ENCODE measurements at places on chromosomes 5 and 9. TPM values are rescaled to one million over a fixed set of nuclear protein-coding genes. Genes with fewer than 3 reads are reported as not detected.

The NMUR2 gene
- 0.09 TPM for total RNA-seq

The CRHBP gene
- 1.5 TPM for total RNA-seq

DNA sequence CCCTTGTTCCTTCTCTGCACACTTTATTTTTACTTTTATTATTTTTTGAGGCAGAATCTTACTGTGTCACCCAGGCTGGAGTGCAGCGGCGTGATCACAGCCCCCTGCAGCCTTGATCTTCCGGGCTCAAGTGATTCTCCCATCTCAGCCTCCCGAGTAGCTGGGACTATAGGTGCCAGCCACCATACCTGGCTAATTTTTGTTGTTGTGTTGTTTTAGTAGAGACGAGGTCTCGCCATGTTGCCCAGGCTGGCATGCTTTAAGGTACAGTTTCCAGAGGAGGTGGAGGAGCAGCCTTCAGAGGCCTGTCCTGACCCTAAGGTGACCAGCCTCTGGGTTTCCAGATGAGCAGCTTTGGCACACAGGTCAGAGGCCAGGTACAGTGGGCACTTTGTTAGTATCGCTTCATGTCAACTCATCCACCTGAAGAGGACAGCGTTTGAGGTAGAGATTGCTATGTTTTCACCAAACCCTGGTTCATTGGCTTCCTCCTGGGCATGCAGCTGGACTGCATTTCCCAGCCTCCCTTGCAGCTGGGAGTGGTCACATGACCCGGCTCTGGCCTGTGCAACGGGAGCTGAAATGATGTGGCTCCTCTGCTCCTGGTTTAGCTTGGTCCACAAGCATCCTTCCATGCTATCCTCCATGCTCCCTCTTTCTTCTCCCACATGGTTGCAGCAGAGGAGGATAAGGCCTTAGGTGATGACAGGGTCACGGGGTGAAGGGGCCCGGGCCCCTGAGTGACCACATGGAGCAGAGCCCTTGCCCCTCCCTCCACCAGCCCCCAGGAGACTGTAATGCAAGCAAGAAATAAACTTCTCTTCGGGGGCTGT, 139.3 kb upstream of the IER5L start:
- no peak for DNase-seq

DNA sequence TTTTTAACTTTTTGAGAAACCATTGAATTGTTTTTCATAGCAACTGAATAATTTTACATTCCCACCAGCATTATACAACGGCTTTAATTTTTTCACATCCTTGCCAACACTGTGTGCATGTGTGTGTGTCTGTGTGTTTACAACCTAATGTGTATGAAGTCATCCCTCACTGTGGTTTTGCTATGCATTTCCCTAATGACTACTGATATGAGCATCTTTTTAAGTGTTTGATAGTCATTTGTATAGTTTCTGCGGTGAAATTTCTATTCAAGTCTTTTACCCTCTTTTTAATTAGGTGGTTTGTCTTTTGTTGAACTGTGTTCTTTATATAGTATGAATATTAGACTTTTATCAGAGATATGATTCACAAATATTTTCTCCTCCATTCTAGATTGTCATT, 263.1 kb upstream of the COX7C start:
- DNase-seq = no peak

DNA sequence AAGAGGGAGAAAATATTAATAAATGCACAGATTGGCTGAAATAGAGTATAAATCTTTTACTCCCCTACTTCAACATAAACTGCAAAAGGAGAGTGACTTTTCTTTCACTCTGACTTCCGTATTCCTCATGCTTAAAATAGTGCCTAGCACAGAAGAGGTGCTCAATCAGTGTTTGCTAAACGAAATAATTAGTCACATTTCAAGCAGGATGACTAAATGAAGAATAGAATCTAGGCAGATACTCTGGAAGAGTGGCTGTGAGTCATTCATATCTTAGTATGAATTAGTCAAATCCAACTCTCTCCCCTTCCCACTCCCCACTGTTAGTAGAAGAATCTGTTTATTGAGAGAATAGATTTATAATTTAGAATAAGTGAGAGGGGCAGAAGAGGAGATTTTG, 4.8 kb downstream of the CD274 start:
- no peak for DNase-seq

DNA sequence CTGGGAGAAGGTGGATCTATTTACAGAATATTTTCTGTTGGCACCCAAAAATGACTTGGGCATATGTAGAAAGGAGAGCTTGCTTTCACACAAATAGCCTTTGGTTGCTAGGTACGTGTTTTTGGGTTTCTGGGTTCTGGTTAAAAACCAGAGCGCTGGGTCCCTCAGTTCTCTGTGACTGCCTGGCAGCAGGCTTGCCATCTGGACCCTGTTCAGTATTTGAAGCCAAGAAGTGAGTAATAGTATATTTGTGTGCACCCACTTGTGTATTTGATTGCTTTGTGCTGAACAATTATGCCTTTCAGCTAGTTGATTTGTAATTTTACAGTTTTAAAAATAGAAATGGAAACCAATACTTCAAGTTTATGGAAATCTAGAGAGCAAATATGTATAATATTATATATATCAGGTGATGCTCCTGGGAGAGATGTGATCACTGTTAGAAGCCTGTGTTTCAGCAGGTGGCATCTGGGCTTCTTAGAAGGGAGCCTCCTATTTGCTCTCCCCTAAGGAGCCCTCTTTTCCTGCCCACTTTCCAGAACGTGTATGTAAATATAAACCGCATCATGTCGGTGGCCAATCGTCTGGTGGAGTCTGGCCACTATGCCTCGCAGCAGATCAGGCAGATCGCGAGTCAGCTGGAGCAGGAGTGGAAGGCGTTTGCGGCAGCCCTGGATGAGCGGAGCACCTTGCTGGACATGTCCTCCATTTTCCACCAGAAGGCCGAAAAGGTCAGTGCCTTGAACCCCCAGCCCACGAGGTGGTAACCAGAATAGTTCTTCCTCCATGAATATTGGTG, 153.6 kb downstream of the TRIO start:
- no peak for DNase-seq

- no peak for DNase-seq
Measured at GRCh38 chr9:76162086-76162730, 232.0 kb downstream of the RFK start.

DNA sequence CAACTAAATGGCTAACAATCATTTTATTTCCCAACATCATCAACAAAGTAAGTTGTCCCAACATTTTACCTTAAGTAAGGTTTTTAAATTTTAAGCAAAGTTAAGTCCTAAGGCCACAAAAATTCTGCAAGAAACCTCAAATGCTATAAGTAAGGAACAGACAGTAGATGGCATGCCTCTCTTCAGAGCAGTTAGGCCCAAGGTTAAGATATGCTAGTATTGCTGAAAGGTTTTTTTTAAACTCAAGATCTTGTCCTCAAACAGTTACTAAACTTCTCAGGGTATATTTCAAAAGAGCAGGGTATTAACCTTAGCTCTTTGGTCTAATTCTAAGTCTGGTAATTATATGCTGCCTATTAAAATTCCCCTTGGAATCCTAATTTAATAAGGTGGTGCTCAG, 35.1 kb downstream of the PJA2 start:
- DNase-seq = no peak

GRCh38 chr5:171207256-171207847, 101.7 kb upstream of the TLX3 start:
- peak; percentile 17 for DNase-seq

DNA sequence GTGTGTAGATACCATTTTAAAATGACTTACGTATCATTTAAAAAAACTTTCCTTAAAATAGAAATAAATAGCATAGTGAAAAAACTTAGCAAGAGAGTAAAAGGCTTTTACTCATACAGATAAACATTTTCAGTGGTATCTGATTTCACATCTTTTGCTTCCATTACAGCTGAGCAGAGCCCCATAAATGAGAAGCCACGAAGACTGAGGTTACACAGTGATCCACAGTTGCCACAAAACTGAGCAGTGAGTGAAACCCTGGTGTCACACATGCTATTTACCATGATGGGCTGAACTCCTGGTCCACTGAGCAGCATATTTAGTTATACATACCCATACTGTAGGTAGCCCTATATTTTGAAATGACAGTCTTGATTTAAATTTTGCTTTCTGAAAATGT, 401.2 kb downstream of the KIAA0825 start:
- no peak for DNase-seq

- DNase-seq = no peak
Measured at GRCh38 chr9:127340721-127341120, 56.2 kb upstream of the SLC2A8 start.

All from mucosa of gallbladder (tissue), 1 donor.